GM13976 (cell line): ENCODE measurements at places on chromosomes 7 and 10.
A peak's percentile ranks its signal among the peaks of the same experiment; 100 is the strongest.

- DNase-seq = no peak
Observed at GRCh38 chr10:78165617-78166016, 132.0 kb downstream of the RPS24 start.

DNA sequence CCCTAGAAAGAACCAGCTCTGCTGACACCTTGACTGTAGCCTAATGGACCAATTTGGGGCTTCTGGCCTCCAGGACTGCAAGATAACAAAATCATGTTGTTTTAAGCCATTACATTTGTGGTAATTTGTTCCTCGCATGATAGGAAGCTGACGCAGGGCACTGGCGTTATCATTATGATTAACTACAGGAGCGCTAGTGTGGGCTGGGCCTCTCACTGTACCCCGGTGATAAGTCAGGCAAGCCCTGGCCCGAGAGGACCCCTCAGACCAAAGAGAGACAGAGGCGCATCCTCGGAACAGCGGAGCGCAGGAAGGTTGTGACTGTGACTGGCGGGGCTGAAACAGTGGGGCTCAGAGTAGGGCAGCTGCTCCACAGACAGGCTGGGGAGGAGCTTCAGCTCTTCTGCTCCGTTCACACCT is 150.3 kb upstream of the CHST15 start:
- no peak for DNase-seq

- no peak for DNase-seq
Observed at GRCh38 chr10:26408858-26409494, 29.2 kb upstream of the APBB1IP start.

DNA sequence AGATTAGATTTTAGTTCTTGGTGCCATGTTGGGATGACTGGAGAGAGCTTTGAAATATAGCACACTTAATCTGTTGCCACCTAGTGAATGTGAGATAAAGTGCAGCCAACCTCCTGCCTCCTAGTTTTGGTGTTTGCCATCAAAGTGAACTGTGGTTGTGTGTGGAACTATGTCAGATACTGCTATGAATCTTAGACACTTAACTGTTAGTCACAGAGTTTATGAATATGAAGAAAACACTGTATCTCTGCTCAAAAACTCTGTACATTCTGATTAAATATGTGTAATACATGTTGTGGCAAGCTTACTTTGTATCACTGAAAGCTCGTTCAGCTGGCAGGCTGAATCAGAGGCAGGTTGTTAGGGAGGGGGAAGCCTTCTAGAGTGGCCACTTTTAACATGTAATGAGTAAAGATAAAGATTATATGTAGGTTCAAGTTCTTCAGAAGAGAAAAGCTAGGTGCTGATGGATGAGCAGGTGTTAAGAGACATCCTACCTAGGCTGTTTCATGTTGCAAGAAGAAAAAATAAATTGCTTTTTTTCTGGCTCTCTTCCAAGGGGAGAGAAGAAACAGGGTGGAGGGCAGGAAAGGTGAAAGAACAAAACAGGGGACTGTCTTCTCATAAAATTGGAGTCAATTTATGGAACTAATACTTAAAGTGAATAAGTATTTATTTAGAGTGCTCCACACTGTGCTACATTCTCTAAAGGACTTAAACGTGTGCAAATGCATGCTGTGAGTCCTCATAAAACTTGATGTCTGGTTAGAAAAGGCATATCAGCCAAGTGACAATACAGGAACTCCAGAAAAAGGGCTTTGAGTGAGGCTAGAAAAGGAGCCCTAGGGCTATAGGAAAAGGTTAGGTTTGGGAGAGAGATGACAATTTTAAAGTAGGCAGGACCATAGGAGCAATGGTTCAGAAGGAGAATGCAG is 14.1 kb upstream of the LAMB1 start:
- DNase-seq = no peak

DNA sequence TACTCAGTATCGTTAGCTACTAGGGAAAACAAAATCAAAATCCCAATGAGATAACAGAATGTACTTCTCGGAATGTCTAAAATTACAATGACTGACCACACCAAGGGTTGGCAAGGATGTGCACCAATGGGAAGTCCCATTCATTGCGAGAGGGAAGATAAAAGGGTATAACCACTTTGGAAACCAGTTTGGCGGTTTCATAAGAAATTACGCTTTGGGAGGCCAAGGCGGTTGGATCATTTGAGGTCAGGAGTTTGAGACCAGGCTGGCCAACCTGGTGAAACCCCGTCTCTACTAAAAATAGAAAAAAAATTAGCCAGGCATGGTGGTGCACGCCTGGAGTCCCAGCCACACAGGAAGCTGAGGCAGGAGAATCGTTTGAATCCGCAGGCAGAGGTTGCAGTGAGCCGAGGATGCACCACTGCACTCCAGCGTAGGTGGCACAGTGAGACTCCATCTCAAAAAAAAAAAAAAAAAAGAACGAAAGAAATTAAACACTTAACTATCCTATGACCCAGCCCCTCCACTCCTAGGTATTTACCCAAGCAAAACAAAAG is 7.6 kb downstream of the HACD1 start:
- no peak for DNase-seq

DNA sequence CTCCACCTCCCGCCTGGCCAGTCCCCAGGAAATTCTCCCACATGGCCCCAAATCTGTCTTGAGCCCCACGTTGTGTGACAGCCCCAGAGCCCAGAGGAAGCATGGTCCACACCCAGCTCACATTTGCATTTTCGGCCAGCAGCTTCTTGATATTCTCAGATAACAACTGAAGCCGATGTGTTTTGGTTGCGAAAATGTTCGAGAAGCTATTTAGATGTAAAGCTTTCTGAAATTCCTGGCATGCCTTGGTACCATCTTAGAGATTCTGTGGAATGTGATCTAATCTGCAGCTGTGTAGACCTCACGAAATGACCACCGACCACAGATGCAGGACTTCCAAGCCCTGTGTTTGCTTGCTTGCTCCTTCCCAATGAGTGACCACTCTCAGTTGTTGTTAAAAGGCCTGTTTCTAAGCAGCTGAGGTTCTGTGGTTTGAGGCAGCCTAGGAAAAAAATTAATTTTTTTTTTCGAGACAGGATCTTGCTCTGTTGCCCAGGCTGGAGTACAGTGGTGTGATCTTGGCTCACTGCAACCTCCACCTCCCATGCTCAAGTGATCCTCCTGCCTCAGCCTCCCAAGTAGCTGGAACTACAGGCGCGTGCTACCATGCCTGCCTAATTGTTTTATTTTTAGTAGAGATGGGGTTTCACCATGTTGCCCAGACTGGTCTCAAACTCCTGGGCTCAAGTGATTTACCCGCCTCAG is 8.8 kb downstream of the SLC4A2 start:
- DNase-seq = no peak

DNA sequence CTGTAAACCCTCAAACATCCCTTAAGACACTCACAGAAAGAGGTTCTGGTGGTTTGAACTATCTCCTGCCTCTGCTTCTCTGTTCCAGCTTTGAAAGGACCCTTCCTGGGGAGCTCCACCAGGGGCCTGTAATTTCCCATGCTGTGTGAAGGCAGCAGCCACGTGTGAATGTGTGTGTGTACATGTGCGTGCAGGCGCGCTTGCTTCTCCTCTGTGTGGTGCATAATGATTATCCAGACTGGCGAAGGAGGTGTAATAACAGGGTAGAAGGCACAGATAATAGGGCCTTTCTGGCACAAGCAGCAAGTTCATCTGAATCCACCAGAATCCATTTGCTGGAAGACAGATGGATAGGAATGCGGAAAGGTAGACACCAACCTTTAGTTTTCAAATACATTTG is 466.5 kb downstream of the GRID1 start:
- DNase-seq = no peak

DNA sequence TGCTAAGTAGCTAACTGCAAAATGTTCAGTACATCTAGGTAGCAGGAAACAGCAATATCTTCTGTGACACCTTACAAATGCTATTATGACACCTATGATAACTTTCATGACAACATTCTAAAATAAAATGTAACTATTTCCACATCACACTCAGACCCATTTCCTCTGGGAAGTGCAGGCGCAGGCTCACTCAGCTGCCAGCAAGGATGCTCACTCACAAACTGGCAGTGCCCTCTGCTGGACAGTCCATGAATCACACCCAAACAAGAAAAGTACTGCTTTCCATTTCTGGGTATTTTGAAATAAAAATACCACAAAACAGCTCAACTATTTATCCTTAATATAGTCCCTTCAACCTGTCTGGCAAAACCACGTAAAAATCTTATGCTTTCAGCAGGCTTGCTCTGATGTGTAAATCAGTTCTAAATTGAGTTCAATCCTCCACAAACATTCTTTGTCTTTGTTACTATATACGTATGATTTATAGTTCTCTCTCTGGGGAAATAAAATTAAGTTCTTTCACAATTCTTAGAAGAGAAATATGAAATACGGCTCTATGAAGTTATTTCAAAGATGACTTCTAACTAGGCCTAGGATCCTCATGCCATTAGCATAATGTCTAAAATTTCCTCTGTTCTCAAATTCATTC is 176.6 kb downstream of the PARD3 start:
- DNase-seq = peak; percentile 49

GRCh38 chr10:71878327-71879034 is 27.4 kb upstream of the PSAP start:
- DNase-seq = no peak

DNA sequence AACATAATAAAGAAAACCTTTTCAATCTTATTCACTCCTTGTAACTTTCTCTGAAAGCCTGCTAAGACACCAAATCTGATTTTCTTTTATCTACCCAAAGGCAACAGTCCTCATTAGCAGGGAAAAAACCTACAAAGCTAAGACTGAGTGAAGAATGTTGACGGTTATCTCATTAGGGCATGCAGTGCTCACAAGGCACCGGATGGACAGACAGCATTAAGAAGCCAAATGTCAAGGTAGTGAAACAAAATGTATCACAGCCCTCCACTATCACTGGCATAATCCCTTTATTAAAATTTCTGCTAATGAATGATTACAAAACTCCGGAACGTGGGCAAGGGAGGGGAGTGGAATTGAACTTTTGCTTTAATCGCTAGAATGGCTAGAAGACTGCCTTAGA is 442.8 kb downstream of the NEBL start:
- DNase-seq = no peak

DNA sequence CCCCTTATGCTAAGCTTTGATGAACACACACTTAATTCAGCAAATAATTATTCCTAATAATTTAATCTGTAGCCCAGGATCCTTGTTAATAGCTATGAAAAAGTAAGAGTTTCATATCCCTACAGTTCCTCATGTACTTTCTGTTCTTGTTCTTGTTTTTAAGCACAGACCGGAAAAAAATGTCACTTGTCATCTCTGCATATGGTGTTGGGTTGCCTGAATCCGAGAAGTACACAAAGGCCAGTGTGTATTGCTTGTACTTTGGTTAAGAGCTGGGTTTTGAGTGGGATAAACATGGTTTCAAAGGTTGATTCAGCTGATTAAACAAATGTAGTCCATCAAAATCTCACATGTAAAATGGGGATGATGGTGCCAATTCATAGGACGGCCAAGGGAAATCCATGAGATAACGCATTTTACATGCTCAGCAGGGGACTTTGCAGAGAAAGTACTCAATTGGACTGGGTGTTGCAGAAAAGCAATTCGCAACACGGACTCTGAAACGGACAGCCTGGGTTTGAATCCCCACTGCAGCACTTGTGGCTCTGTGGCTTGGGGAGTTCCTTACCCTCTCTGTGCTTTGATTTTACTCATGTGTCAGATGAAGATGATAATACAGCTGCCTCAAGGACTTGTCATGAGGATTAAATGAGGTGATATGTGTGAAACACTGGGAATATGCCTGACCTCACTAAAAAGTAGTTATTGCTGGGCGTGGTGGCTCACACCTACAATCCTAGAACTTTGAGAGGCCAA is 71.7 kb downstream of the MAP3K8 start:
- no peak for DNase-seq

DNA sequence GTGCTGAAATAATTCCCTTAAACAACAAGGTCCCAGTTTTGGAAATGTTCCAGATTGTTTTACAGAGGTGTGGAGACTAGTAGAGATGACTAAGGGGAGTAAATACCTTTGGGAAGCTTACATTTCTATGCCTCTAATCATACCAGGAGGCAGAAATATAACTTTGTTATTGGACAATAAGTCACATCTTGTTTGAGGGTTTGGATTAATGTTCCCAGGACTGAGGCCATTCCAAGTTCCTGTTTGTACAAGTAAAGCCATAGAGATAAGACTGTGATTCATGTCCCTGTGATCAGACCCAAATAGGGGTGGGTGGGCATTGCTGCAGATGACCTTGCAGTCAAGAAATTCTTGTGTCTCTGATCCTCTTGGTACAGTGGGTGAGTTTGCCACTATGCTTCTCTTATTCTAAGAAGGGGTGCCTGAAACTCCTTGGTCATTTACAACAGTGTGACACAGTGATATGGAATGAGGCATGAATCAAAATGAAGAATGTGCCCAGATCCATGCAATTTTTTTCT is 508.3 kb downstream of the SORCS3 start:
- DNase-seq = no peak

- DNase-seq = no peak
Observed at GRCh38 chr7:40489844-40490602, 355.2 kb downstream of the SUGCT start.

DNA sequence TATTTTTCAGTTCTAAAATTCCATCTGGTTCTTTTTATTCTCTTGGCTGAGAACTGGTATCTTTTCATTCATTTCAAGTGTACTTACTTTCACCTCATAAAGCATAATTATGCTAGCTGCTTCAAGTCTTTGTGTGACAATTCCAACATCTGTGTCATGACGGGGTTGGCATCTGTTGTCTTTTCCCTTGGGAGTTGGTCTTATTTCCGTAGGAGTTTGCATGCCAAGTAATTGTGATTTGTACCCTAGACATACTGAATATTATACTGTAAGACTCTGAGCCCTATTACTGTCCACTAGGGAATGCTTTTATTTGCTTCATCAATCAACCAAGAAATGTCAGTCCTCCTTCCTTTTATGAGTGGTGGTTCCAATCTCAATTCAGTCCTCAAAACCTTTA is 24.6 kb upstream of the HUS1 start:
- DNase-seq = no peak

GRCh38 chr10:112802411-112803022 is 147.5 kb upstream of the TCF7L2 start:
- no peak for DNase-seq

DNA sequence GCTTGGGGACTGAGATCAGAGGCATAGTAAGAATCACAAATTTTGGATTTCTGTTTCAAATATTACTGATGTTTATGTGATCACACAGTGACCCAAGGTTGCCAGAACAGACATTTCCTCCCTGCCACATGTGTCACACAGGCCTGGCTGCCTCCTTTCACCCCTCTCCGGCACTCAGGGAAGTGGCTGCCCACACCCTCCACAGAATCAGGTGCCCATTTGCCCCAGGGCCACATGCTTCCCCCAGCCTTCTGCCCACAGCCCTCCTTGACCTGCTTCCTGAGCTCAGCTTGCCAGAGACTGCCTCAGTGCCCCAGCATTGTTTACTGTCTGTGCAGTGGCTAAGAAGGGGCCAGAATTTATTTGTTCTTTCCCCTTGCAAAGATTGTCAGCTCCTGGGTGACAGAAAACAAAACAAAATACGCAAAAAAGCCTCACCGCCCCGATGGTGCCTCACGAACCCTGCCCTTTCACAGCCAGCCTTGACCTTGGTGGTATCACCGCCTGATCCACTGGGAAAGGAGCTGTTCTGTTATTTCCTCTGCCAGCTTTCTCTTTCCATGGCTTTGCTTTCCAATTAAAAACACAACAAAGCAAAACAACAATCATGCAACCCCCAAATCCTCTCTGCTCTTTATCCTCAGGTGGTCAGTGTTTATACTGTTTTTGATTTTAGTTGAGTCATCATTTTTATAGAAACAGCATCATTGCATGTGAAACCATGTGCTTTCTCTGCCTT is 52.8 kb downstream of the CHN2 start:
- DNase-seq = no peak
